Stimulated activated CD4-positive, alpha-beta T cell treated with anti-CD3 and anti-CD28 coated beads, Interleukin-2, amount 100 ng/mL, for 48 hours (primary cell): ENCODE measurements at places on chromosomes 6 and 20.

DNA sequence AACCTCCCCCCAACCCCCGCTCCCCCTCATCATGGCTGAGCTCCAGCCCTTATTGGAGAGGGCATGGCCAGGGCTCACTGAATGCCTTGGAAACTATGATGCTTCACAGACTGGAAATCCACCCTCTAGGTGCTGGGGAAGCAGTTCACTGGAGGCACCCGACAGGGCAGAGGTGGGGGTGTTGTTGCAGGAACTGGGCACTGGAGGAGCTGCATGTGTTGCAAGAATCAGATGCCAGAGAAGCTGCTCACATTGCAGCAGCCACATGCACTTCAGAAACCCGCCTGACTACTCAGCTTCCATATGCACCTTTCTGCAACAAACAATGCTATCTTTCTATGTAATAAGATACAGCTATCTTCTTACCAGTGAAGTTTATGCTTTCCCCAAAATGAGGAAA lies 7.9 kb upstream of the TBPL1 start:
- no peak for DNase-seq

- no peak for DNase-seq
These were observed 6.5 kb upstream of the SLC22A16 start for GRCh38 chr6:110482774-110483400.

GRCh38 chr20:30484009-30484748 lies 773.3 kb upstream of the DEFB115 start:
- no peak for DNase-seq

DNA sequence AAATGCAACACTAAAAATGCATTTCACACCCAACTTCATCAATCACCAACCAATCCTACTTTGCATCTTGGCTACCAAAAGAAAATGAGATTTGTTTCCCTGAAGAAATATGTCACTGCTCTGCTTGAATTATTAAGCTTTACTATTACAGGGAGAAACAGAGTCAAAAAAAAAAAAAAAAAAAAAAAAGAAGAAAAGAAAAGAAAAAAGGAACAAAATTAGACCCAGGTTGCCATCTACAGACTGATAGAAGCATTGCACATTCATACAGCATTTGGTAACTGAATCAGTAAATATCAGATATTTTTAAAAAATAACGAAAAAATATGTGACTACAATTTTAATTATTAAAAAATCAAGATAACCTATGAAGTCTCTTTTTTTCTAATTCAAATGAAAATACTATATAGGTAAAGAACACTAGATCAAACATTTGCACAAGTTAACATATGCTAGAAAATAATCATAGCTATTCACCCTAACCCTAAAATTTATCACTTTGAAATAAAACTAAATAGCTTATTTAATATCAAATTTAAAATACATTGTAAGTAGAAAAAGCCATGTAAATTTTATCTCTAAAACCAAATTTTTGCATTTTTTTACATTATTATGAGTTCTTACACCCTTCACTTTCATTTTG lies 83.3 kb downstream of the DCDC2 start:
- no peak for DNase-seq

DNA sequence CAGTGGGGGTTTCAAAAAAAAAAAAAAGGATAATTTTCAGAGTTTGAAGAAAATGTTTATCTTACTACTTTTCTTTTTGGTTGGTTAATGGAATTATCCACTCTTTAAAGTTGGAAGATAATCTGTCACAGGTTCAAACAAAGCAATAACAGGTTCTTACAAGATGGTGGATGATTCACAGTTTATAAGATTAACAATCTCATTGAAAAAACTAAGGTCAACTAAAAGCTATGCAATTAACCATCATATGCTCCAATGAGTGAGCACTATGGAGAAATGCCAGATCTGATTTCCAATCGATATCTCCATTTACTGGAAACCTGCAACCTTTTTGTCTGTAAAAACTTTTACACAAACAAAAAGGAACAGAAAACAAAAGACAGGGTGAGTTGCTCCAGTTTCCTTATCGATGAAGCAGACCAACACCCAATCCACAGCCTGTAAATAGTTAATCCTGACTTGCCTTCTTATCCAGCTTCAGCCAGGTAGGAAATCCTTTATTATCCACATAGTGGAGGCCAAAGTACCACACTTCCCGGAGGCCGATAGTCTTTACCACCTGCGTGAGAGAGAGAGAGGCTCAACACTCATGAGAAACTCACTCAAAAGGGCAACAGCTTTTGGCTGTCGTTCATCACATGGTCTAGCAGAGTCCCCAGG lies 32.4 kb downstream of the EZR start:
- DNase-seq: no peak

DNA sequence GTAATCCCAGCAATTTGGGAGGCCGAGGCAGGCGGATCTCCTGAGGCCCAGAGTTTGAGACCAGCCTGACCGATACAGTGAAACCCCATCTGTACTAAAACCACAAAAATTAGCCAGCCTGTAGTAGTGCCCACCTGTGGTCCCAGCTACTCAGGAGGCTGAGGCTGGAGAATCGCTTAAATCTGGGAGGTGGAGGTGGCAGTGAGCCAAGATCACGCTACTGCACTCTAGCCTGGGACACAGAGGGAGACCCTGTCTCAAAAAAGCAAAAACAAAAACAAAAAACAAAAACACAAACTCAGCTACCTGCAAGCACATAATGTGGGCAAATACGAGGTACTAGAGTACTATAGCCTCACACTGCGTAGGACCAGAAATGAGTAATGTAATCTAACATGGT lies 3.7 kb upstream of the SPATA2 start:
- DNase-seq: no peak

GRCh38 chr6:111087106-111087835 lies at the start of gene SLC16A10:
TSS of gene SLC16A10 (plus strand) at chr6:111087503. CDS start at chr6:111087753, 250 bp downstream.
- peak; percentile 67 for DNase-seq

DNA sequence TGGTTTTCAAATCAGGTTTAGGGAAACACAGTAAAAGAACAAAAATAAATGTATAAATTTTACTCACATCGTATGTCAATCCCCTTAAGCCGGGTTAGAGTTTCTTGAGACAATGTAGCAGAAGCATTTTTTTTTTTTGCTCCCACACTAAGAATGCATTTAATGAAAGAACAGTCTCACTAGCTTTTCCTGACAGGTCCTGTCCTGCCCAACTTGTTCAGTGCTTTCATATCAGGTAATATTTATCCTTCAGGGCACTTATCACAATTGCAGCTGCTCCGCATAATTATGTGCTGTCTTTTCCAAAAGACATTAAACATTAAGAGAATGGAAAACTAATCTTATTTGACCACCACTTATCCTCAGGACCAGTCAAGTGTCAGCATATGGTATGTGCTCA lies 632.0 kb downstream of the HTR1B start:
- DNase-seq: no peak

- DNase-seq: no peak
These were observed 14.4 kb upstream of the FAM217A start for GRCh38 chr6:4093288-4093687.

DNA sequence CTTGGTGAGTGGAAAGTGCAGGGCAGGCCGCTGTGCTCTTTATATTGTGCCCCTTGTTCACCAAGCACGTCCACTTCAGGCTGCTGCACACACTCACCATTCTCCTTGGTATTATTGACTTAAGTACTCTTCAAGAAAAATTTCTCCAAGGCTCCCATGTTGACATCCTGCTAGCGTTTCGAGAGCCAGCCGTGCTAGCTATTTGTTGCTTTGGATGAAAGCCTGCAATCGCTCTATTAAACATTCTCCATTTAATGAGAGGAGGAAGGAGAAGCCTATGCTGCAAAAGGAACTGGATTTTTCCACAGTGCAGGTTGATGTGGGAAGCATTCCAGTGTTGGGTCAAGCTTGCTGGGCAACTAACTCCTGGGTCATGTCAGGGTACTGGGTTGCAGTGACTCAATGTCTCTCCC lies 113.5 kb downstream of the CD83 start:
- no peak for DNase-seq

DNA sequence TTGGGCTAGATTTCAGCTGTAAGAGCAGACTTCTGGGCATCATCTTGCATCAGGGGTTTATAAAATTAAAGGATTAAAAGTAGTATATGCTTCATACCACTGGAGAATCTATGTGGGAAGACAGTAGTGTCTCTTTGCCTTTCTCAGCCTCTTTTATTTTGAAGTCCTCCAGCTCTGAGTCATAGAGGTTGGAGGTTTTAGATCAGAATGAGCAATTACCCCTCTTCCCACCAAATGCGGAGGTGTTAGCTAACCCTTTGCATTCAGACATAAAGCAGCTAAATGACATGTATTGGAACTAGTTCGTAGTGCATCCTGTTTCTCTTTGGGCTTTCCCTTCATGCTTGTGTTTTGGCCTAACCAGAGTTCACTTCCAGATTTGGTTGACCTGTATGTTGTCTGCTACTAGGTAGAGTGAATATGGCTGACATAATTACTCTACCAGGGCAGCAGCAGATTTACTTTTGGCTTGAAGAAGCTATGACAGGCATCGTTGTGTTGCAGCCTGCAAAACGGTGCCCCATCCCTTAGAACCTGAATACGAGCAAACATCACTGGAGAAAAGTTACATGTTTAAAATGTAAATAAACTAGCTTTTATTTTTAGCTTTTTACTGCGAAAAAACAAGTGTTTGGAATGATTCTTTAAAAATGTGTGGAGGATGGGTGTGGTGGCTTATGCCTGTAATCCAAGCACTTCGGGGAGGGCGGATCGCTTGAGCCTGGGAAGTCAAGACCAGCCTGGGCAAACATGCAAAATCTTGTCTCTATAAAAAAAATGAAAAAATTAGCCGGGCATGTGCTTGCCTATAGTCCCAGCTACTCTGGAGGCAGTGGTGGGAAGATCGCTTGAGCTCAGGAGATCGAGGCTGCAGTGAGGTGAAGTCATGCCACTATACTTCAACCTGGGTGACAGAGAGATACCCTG lies 82.2 kb downstream of the MYO6 start:
- peak; percentile 15 for DNase-seq

GRCh38 chr20:18832546-18833200 lies 19.1 kb downstream of the SCP2D1 start:
- no peak for DNase-seq

DNA sequence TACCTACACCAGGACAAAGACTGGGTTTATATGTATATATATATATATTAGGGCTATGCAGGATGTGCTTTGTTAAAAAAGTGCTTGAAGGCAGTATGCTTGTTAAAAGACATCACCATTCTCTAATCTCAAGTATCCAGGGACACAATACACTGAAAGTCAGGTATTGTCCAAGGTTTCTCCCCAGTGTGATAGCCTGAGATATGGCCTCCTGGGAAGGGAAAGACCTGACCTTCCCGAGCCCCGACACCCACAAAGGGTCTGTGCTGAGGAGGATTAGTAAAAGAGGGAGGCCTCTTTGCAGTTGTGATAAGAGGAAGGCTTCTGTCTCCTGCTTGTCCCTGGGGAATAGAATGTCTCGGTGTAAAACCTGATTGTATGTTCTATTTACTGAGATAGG lies 156.9 kb downstream of the GPX5 start:
- no peak for DNase-seq

DNA sequence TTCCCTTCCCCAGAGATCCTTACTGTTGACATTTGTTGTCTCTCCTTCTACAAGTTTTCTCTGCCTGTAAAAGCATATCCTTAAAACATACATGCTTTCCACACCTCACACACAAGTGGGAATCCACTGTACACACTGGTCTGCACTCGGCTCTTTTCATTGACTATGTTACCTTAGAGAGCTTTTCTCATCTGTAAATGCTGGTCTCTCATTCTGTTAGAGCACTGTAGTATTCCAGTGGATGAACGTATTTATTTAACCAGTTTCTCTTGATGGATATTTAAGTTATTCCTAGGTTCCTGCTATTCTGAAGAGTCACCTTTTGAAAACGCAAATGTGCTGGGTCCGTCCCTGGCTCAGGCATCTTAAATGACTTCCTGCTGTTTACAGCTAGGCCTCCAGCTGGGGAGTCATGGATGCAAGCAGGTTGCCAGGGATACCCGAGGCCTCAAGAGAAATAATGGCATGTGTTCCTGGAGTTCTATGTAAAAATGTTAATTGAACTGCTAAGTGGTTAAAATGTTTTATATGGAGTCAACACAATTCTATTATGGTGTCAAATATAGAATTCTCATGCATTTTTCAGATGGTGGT lies 61.1 kb upstream of the TGM3 start:
- no peak for DNase-seq

DNA sequence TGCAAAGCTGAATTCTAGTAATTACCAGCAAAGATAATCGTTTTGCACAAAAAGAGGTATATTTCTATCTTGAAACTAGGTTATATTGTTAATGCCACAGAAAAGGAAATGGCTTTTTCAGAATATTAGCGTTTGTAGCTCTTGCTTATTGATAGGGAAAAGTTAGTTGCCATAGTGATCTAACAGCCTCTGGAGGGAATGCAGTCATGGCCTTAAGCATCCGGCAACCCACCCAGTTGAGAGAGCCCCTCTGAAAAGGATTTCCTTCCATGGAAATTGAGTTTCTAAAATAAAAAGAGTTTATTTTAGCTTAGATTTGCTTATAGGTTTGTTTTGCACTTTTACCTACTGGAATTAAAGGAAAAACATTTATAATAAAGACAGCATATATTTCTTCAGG lies 224.5 kb downstream of the BCKDHB start:
- no peak for DNase-seq

DNA sequence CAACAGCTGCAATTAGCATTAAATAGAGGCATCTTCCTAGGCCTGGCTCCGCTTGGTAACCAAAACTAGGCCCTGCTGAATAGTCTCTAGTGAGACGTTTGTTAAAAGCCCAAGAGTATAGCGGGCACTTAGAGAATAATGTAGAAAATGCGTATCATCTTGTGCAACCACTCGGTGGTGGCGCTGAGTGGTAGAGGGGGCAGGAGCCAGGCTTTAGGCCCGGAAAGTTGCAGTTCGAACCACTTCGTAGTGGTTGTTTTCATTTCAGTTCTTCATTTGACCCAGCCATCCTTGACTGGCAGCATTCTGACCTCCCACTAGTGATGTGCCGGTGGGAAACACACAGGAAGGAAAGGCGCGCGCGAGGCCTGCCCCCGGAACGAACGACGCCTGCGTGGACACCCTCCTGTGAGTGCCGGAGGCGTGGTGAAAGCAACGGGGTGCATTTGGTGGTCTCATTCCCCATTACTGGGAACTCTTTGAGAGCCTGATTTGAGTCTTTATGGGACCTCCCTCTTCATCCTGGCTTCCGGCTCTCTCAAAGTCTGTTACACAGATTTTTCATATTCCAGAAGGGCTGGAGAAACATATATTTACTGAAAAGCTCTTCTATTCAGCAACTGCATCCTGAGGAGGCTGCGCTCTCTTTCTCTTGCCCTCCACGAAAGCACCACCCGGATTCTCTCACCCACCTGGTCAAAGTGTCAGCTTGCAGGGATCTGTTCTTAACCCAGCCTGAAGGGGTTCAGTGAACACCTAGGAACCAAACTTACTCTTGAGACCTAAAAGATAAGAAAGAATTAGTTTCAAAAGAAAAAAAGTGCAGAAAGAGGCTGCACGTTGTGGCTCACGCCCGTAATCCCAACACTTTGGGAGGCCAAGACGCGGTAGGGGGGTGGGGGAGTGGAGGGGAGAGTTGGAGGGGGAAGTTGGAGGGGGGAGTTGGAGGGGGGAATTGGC lies 18.2 kb downstream of the GPX5 start:
- no peak for DNase-seq

- no peak for DNase-seq
These were observed 22.1 kb upstream of the ECI2 start for GRCh38 chr6:4157506-4157905.
